ENCODE measurements at places on chromosomes 5 and 9. TPM values are rescaled to one million over a fixed set of nuclear protein-coding genes. Genes with fewer than 3 reads are reported as not detected.

Gene CDKN2B-AS1
- 11.7 TPM for total RNA-seq

Gene FBXO10
- 9.0 TPM for total RNA-seq

Gene PFN3
- 1.1 TPM for total RNA-seq

Gene C5orf47
- total RNA-seq: not detected

Gene SLC4A9
- not detected for total RNA-seq

Gene OR13C9
- not detected for total RNA-seq

Gene GFI1B
- not detected for total RNA-seq

Gene EQTN
- not detected for total RNA-seq

Gene PCDHGC5
- total RNA-seq: 2.9 TPM

Gene SPINK7
- total RNA-seq: not detected

Gene POU5F2
- total RNA-seq: 1.5 TPM

Gene FOXD4L5
- total RNA-seq: not detected

Gene PCDHGA6
- total RNA-seq: 2.2 TPM

Gene CXCL14
- total RNA-seq: under 0.01 TPM

Gene SLC45A2
- 0.20 TPM for total RNA-seq

Gene CAMK2A
- 0.73 TPM for total RNA-seq

Gene GRIA1
- under 0.01 TPM for total RNA-seq

Gene FCN1
- not detected for total RNA-seq

Gene MARCHF3
- 10.6 TPM for total RNA-seq

Gene CDX1
- total RNA-seq: not detected

Gene CCNO
- total RNA-seq: not detected

Gene APBA1
- 3.1 TPM for total RNA-seq

Gene IFNK
- not detected for total RNA-seq

Gene TRIP13
- total RNA-seq: 29.8 TPM

Gene CFAP90
- not detected for total RNA-seq

Gene TEX48
- total RNA-seq: not detected

Gene SMC5
- total RNA-seq: 29.9 TPM

Gene CAVIN4
- 0.78 TPM for total RNA-seq
